HepG2 (cell line): ENCODE measurements at places on chromosomes 6 and 20.

DNA sequence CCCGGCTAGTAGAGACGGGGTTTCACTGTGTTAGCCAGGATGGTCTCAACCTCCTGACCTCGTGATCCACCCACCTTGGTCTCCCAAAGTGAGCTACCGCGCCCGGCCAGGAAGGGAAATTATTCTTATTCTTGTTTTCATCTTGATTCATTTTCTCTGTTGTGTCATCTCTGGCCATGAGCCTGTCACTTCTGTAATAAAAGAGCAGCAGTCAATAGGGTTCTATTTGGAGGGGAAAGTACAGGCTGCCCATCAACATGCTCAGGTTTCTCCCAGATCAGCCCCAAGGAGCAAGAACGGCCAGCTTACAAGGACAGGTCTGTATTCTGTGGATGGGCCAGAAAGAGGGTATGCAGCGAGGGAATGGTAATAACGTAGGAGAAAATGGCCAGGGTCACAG lies 345.0 kb downstream of the PREX1 start:
- DNase-seq: no peak

- DNase-seq: no peak
Measured at GRCh38 chr6:17091122-17091521, 10.7 kb upstream of the STMND1 start.

GRCh38 chr20:3282271-3283221 lies 43.6 kb upstream of the SLC4A11 start:
- DNase-seq: no peak

DNA sequence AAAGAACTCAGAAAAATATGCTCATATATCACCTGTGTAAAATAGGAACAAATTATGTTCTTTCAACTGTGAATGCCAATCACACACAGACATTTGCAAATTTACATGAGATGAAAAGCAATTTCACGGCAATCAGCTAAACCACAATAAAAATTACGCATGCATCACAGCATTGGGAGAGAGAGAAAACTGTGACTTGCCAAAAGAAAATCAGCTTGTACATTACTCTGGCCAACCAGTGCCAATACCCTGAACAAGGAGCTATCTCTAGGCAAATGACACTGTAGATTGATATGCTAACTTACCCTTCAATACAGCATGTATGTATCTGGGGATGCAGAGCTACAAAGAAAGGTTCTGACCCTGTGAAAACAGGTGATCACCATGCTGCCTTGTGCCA lies 515.6 kb downstream of the EYS start:
- no peak for DNase-seq

- no peak for DNase-seq
Measured at GRCh38 chr6:160355001-160355400, 6.8 kb downstream of the SLC22A3 start.
